ENCODE measurements at places on chromosomes 3 and 15. TPM values are rescaled to one million over a fixed set of nuclear protein-coding genes. Genes with fewer than 3 reads are reported as not detected.

Gene SMAD6
- not detected for total RNA-seq

Gene SLC24A5
- total RNA-seq = not detected

Gene NMNAT3
- 3.9 TPM for total RNA-seq

Gene DMXL2
- 16.1 TPM for total RNA-seq

DNA sequence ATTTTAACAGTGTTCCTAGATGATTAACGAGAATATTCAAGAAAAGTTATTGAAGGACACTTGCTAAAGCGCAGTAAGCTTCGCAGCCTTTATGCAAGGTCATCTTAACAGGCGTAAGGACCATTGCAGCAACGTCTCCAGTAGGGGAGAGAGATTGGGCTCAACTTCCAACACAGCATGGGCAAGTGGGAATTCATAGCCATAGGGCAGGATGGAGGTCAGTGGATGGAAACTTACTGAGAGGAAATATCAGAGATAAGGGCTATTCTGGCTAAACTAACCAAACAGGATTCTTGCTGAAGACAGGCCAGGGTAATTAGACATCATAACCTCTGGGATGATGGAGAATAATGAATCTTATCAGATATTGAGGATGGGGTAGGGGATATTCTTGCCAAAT, 82.8 kb downstream of the DHX36 start:
- DNase-seq = no peak

DNA sequence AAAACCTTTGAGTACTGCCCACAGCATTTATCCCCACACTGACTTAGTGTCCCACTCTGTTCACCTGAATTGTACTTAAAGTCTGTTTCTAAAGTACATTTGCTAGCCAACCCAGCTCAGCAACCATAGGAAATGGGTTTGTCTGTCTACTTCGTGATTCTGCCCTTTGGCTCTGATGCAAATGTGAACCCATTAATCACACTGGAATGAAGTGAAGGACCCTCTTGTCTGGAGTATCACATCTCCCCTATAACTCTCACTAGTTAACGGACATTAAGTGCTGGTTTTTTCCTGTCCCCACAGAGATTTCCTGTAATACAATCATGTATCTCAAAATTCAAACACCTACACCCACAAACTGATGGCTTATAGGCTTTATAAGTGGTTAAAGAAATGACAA, 20.5 kb downstream of the EID1 start:
- DNase-seq = no peak

- no peak for DNase-seq
Observed at GRCh38 chr15:83106994-83107840, at the start of gene TM6SF1. TM6SF1 (plus strand) TSS chr15:83107645; CDS start chr15:83107681, 36 bp downstream.

DNA sequence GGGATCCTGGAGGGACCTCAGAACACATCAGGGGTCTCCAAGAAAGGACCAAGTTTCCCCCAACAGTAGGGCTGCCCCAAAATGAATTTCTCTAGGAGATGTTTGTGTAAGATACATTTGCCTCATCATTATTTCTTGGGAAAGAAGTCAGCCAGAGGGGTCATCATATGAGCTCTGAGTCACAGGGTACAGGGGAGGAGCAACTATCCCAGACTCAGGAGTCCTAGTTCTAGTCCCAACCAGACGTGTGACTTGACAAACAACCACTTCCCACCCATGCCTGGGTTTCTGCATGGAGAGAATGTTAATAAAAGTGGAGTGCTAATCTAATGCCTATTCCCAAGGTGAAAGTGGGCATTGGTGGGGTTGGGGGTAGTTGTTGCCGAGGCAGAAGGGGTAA, 144.1 kb downstream of the ALDH1A2 start:
- DNase-seq = peak; percentile 49

DNA sequence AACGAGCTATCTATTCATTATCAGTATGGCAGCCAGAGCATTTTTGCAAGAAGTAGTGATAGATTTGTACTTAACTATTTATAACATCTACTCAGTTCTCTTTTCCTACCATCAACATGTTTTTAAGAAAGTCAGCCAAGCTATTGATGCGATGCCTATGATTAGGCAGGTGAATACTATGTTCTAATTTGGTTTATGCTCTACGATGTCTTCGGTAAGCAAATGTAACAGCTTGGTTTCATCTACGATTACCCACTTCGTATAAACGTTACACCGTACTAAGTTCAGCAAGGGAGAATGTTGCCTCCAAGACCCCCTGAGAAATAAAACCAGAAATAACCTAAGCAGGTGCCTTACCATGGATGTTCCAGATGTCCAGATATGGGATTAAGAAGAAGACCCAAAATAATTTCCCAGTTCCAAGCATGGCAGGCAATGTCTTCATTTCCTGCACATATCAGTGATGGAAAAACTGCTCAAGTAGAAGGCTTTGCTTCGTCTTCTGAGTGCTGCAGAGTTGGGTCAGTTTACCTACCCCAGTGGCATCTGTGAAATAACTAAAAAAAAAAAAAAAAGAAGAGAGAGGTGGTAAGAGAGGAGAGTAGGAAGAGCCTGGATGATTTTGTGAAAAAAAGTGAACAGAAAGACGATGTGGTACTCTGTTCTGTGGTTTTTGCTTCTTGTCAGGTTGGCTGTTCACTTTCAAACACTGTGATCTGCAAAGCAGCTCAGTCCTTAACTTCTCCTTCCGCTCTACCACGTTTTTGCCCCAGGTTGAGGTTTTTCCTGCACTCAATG, at the start of gene BTLA:
TSS of gene BTLA (minus strand) at position 559 of the 798 bp plus-strand sequence. CDS start at position 445, 114 bp downstream.
- DNase-seq = no peak
